Stimulated activated CD4-positive, alpha-beta T cell treated with anti-CD3 and anti-CD28 coated beads, TNF-alpha, amount 100 ng/mL, for 48 hours (primary cell): ENCODE measurements at places on chromosomes 7 and 10.

GRCh38 chr10:126470991-126471390 lies 82.7 kb upstream of the ADAM12 start:
- DNase-seq, result no peak

GRCh38 chr7:157793973-157794745 lies 457.4 kb downstream of the DNAJB6 start:
- DNase-seq, result no peak

DNA sequence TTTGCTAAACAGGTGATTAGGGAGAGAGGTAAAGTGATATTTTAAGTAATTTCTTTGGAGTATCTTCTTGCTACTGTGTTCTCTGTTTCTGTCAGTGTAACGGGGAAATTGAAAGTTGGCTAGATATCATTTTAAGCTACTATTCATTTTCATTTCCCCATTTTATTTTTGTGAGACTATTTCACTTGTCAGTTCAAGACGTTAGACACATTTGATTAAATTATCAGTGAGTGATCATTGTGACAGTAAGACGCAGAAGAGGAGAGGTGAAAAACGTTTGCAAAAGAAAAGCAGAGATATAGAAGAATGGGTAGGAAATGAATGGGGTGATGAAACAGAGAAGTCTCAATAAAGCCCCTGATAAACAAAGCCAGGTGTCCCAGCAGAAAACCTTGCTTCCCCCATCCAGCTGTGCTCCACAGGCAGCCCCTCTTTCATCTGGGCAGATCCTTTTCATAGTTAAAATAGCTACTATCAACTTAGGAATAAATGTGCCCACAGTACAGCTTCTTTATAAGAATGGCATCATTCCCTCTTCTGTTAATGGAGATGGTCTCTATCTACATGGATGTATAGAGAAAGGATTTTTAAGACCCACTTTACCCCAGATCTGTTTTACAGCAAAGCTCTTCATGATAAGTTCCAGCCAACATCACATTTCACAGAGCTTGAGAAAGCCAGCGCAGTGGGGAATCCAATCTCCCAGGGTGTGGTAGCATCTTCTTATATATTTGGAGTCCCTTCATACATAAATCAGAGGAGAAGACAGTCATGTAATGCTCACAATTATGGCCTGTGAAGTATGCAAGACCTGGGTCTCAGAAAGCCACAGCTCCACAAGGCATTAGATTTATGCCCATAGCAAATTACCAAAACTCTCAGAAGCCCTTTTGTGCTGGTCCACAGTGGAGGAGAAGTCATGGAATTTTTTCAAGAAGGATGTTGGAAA lies 138.1 kb upstream of the ITGB1 start:
- DNase-seq, result no peak

GRCh38 chr7:44048031-44048795 lies 3.7 kb downstream of the DBNL start:
- no peak for DNase-seq

DNA sequence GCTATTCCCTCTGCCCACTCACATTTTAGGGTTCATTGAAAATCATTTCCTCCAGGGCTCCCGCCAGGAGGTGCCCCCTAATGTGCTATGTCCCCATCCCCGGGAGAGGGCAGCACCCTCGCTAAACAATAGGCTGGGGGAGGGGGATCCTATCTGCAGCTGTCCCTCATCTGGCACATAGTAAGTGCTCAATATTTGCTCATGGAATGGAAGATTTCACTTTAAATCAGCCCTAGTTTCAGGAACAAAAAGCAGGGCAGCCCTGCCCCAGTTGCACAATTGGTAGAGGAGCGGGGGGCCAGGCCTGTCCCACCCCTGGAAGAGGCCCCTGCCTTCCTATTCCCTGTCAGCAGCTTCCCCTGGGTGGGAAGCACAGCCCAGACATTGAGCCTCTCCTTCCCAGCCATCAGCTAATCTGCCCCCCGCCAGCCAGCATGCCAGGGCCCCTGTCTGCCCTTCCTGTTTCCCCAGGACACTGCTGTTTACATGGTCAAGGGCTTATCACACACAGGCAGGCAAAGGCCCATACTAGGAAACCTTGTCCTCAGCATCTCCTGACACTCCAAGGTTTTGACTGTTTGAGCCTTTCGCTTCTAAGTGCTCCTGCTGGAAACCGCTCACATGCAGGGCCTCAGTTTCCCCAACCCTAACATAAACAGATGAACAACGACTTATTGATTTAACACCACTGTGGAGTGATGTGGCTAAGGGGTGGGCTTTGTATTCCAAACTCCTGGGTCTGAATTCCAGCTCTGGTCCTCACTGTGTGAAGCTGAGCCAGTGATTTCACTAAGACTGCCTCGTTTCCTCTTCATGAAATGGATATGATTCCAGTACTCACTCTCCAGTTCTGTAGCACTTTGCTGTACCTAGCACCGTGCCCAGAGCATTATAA lies 130.7 kb upstream of the ZMIZ1 start:
- DNase-seq, result peak; percentile 5

GRCh38 chr7:130227883-130228575 lies 20.4 kb downstream of the SSMEM1 start:
- no peak for DNase-seq
